CD4-positive, alpha-beta T cell treated with Interleukin-4 for 4 hours (primary cell): ENCODE measurements at places on chromosomes 5 and 9.
A peak's percentile ranks its signal among the peaks of the same experiment; 100 is the strongest.

DNA sequence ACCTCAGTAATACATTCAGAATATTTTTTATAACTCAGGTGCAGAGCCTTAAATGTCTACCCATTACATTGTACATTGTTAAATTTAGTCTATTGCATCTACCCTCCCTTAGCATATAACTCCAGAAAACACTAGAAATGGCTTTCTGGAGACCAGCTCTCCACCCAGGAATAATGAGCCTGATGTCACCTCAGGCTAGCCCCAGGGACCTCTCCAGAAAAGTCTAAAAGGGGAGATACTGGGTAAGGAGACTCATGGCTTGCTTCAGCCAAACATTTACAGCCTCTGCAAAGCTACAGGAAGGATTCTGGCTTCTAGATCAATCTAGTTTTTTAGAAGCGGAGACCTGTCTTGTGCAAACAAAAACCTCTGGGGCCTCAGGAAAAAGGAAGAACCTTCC lies 13.8 kb upstream of the SUSD1 start:
- no peak for DNase-seq

GRCh38 chr9:20378851-20379250 lies 243.4 kb downstream of the MLLT3 start:
- DNase-seq = no peak

DNA sequence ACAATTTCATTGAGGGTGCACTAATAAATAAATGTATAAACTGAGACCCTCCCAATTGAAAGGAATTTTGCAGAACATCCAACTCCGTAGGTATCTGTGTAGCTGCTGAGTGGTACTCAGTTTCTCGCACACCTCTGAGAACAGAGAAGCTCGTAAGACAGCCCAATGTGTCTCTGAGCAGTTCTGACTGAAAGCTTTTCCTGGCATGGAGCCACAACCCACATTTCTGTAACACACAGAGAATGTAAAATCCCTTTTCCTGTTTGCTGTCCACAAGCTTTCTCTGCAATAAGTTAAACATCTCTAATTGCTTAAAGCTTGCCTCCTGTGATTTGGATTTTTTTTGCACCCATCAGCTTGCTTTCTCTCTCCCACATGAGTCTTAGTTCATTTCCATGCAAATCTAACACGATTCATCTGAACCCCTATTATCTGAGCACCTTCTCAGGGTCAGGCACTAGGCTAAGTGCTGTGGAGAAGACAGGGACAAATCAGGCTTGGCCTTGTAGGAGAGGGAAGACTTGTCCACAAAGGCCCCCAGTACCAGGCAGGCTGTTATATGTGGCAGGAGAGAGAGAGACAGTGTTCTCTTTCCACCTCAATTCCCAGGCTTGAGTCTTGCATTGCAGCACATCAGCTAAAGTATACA lies 44.2 kb upstream of the COL15A1 start:
- no peak for DNase-seq

DNA sequence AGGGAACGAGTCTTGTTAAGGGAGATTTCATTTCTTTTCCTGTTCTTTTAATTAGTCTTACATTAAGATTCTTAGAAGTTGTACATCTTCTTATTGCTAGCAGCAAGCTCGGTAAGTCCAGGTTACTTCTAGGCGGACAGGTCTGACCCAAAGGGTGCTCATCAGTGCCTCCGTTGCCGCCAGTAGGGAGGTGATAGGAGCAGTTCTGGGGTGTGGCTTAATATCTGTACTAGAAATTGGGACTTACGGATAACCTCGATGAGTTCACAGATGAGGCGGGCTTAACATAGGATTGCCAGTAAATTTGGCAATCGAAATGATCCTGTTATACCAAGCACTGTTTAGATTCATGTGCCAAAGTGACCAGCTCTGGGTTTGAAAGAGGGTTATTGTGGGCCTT lies 278.8 kb downstream of the FANCC start:
- no peak for DNase-seq

DNA sequence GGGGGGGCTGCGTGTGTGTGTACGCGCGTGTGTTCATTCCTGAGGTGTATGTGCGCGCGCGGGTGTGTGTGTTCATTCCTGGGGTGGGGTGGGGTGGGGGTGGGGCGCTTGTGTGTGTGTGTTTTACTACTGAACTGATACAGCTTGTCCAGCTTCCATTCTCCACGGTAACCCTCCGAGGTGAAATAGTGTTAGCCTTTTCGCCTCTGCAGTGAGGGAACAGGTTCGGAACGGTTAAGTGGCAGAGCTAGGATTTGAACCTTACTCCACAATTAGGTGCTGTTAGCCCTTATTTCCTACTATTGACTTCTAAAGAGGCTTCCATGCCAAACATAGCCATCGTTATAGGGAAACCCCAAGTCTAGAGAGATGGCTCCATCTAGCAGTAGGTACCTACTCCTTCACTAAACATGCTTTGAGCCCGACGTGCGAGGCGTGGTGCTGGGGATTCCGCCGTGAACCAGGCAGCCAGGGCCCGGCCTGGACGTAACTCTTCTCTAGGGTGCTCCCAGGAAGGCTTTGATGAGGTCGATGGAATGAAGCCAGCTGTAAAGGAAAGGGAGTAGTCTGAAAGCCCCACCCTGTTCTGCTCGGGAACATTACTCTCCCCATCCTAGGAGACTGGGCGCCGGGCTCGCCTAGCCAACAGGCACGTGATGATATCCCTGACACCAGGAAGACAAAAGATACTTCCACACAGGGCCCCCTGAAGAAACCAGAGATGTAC lies 782 bp upstream of the SKP1 start:
- peak; percentile 6 for DNase-seq

GRCh38 chr5:4563400-4563799 lies 576.7 kb upstream of the ADAMTS16 start:
- no peak for DNase-seq

- DNase-seq = no peak
These were observed 353 bp upstream of the PAX5 start for GRCh38 chr9:37034305-37034937.
